DMS79 (cell line): ENCODE measurements at places on chromosomes 6 and 20.

GRCh38 chr20:10006447-10007090 is 28.2 kb upstream of the ANKEF1 start:
- peak; percentile 29 for DNase-seq

GRCh38 chr6:145428706-145429105 is 306.6 kb downstream of the EPM2A start:
- no peak for DNase-seq

- no peak for DNase-seq
Measured at GRCh38 chr6:147752689-147753403, 244.4 kb downstream of the SAMD5 start.

DNA sequence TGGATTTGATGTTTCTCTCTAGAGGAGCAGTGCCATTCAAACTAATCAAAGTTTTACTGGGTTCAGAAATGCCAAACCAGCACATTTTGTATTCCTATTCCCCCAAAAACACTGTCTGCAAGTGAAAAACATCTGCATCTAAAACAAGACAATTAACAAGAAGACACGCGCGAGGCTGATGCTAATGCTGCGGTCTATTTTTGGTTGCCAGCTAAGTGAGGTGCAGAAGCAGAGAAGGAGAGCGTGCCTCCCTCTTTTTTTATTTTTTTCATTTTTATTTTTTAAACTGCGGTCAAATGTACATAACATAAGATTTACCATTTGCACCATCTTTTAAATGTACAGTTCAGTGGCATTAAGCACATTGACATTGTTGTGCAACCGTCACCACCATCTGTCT is 641.1 kb downstream of the DHX35 start:
- no peak for DNase-seq

DNA sequence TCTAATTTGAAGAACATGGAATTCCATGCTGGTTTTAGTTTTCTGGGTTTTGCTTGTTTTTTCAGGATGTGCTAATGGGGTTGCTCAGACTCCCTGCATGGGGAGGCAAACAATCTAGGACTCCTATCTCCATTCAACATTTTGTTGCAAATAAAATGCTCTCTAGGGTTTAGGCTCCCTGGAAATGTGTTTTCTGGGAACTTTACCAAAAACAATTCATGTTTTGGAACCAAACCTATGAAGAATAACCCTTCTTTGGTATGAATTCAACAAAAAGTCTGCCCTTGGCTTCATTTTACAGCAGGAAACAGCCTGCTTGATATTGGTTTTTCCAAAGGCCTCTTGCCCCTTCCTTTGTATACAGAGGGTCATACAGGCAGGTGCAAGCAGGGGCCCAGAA is 217.7 kb downstream of the FOXA2 start:
- no peak for DNase-seq

GRCh38 chr20:4721719-4722118 is at the start of gene PRND:
Gene PRND, plus strand, starts transcription at chr20:4721909. Its CDS starts 2,643 bp downstream, at chr20:4724552.
- no peak for DNase-seq

DNA sequence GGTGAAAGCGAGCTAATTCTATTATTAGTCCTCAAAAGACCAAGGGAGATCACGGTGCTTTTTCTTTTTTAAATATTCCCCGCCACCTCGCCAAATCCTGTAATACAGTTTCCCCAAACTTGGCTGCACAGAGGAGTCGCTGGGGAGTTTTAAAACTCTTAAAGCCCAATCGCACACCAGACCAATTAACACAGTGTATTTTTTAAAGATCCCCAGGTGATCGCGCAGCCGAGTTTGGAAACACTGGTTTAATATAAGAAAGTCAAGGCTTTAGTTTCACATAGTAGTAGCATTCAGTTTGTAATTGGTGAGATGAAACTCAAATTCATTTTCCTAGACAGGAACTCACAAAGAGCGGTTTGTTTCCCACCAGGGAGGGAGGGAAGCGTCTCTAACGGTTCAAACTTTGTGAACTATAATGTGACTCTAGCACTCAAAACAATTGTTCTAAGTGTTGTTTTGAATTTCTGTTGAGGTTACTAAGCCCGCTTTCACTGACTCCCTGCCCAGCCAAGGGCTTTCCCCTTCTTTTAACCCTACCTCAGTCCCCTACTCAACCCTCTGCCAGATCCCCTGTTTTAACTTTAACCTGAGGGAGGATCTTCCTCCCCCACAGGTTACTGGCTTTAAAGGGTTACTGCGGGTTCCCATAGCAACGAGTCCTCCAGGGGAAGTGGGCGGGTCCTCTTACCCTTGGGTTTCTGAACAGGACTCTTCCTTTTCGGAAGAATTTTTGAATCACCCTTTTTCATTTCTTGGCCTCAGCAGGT is 25.7 kb upstream of the BTBD3 start:
- DNase-seq, result peak; percentile 49

DNA sequence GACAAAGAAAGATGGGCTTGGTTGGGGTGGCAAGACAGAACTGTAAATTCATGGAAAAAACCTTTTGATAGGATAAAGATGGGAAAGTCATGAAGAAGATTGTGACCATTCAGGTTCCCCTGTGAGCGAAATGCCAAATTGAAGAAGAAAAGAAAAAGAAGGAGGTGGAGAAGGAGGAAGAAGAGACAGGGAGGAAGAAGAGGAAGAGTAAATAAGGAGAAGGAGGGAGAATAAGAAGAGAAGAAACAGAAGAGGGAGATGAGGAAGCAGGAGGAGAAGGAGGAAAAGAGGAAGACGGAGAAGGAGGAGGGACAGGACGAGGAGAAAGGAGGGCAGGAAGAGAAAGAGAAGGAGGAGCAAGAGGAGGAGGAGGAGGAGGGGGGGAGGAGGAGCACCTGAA is 199.8 kb downstream of the SLC24A3 start:
- no peak for DNase-seq

GRCh38 chr6:138680085-138680484 is 93.5 kb upstream of the CCDC28A start:
- DNase-seq, result no peak

- DNase-seq, result no peak
Measured at GRCh38 chr20:56069016-56069415, 63.7 kb upstream of the CBLN4 start.
